A549 (cell line): ENCODE measurements at places on chromosomes 4 and X. TPM values are rescaled to one million over a fixed set of nuclear protein-coding genes. Genes with fewer than 3 reads are reported as not detected.
A peak's percentile ranks its signal among the peaks of the same experiment; 100 is the strongest.

- no peak for DNase-seq
Measured at GRCh38 chr4:71872767-71873415, 89.0 kb upstream of the GC start.

DNA sequence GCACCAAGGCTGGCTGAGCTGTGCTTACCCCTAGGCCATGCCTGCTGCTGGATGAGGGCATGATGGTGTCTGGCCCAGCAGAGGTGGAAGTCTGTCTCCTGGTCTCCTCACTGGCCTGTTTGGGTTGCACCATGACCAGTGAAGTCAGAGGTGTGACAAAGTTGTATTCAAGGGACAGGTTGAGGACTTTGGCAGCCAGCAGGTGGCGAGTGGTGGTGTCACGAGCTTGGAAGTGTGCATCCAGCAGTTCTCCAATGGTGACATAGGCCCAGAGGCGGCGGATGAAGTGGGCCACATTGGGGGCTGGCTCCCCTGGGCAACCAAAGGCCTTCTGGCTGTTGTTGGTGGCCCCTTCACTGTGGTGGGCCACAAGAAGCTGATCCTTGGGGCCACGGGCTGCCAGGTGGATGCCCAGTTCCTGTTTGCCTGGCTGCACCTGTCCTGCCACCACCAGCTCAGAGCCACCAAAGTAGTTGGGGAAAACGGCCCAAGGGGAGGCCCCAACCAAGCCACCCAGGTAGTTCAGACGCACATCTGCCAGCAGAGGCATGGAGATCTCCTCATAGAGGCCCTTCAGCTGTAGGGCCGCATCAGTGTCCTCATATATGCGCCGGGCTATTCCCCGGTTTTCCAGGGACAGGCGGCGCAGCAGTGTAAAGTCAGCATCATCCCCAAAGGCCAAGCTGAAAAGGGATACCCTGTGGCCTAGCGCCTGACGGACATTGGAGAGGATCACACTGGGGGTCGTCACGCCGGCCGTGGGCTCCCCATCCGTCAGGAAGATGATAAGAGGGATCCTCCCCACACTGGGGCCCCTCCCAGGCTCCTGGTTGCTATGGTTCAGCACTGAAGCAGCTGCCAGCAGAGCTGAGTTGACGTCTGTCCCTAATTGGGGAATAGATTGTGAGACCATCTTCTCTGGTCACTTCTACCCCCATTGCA is 39.7 kb downstream of the ITIH6 start:
- DNase-seq: no peak

DNA sequence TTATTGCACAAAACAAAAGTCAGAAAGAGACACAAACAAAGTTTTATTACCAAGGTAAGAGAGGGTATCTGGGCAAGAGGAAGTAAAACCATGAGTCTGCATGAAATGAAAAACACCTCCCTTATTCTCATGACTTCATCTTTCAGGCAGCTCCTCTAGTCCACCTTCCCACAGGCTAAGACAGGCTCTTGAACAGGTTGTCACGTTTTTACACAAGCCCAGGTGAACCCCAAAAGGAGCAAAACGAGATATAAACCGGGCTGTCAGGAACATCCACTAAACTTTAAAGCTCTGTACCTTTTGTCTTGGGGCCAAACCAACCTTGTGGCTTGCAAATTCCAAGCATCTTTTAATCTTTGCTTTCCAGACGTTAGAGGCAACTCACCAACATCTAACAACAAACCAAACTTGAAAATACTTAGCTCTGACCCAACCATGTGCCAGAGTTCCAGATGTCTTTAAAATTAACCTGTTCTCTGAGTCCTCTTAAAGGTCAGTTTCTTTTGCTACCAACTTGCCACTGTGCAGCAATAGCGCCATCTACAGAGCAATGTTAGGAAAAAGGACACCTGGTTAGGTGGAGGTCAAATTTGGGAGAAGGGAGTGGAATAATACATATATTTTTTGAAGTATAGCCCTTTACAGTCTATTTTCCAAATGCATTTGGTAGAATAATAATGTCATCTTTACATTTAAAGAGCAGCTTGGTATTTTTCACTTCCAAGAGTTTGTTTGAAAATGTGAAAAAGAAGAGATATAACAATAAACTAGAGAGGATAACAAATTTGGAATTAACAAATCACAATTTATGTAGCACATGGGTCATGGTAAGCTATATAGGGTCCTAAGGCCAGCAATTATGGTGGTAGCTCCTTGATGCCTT is 73.1 kb downstream of the QRFPR start:
- peak; percentile 2 for DNase-seq

- no peak for DNase-seq
Measured at GRCh38 chrX:29275928-29276327, 688.7 kb downstream of the IL1RAPL1 start.

- DNase-seq: no peak
Measured at GRCh38 chr4:57109847-57110639, at the start of gene IGFBP7. Gene IGFBP7, minus strand, starts transcription at chr4:57110385. Its CDS starts 34 bp downstream, at chr4:57110351.

DNA sequence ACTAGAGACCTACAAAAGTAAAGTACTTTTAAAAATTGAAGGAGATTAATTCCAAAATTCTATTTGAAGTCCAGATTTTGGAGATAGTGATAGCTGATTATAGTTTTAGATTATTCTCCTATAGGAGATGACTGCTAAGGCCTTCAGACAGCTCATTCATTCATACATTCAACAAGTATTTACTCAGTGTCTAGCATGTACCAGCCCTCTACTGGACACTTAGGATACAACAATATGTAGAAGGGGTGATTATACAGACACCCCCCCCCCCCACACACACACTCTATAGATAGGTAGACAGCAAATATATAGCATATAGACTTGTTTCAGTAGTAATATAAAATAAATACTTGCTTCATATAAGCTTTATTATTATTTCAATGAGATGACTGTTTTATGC is 60.4 kb upstream of the TAF9B start:
- DNase-seq: peak; percentile 50

- no peak for DNase-seq
Measured at GRCh38 chrX:106742805-106743204, 16.3 kb downstream of the RNF128 start.

DNA sequence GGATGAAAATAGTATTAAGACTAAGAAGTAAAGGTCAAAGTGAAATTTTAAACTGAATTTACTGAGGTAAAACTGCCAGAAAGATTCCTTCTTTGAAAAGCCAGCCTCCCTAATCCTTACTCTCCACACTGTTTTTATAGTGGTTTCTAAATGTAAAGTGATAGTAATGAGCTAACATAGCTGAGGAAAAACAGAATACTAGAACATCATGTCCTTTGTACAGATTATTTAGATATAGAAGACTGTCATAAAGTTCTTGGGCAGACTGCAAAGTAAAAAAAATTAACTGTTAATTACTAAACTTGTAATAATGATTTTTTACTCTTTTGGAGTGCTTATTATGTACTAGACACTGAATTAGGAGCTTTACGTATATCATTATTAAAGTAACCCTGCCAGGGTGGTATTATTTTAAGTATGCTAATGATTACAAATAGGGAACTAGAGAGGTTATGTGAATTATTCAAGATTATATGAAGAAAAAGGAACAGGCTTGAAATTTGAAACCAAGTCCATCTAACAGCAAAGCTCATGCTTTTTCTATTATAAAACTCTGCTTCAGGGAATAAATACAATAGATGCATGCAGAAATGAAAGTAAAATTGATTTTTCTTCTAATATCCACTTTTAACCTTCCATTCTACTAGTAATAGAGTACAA is 150.5 kb downstream of the TBCK start:
- DNase-seq: no peak

DNA sequence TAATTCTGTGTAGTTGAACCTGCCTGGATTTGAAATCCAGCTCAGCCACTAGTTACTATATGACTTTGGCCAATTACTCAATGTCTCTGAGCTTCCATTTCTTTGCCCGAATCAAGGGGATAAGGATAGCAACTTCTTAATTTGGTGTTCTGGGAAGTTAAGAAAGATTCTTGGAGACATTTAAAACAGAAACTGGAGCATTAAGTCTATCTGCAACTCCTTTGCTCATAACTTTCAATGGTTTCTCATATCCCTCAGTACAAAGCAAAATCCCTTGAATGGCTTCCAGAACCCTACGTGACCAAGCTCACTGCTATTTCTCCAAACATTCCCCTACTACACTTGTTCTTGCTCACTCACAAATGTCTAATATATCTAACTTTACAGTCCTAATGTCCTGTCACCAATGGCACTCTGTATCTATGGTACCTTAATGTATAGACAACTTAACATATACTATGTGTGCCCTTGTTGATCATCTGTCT is 849.1 kb upstream of the SLIT2 start:
- no peak for DNase-seq

DNA sequence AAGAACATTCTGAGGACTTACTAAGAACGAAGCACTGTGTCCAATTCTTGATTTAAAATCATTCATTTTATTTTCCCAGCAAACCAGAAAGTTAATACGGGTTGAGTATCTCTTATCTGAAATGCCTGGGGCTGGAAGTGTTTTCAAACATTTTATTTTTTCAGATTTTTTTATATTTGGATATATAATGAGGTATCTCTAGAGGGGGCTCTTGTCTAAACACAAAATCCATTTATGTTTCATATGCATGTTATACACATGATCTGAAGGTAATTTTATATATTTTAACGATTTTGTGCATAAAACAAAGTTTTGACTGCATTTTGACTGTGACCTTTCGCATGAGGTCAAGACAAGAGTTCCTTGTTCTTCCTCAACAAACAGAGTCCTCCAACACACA is 320.9 kb downstream of the ASMT start:
- DNase-seq: no peak

DNA sequence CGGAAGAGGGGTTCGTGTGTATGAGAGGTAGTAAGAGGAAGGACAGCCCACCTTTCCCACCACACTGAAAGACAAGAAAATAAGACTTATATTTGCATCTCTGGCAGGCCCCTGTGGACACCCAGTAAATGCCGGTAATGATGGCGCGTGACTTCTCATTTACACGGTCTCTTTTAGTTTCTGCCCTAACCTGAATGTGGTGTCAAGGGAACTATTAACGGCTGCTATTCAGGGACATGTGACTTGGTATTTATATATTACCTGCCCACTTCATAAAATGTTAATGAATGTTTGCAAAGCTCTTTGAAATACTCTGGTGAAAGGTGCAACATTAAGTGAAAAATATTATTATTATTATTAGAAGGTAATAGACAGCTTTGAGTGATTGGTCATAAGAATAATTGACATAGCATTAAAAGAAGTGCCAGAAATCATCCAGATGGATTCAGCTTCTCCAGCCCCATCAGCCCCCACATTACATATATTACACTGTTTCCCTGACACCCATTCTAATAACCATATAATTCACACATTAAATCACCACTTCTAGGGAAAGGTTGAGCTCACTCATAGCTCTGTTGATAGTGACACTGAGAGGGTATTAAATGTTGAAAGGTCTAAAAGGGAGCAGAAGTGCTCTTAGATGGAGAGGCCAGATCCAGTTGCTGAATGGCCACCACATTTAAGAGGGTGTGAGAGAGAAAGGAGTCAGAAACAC is 83.0 kb upstream of the BEND4 start:
- no peak for DNase-seq

DNA sequence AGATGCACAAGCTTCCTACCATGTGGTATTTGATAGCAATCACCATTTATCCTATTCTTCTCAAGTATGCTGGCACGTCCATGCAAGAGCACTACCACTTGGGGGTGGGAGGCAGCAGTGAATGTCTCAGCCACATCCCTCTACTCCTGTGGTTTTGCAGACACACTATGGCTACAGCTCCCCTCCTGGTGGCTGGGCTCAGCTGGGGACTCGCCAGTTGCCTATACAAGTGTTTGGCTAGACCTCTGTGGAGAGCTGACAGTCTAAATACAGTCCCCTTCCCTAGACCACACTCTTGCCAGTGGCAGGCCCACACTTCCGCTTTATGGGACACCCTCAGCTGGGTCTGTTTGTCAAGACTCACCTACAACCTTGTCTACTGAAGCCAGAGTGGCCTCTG is 53.2 kb downstream of the ADGRA3 start:
- DNase-seq: no peak

GRCh38 chr4:31949045-31949444 is 1228.9 kb downstream of the PCDH7 start:
- DNase-seq: no peak

DNA sequence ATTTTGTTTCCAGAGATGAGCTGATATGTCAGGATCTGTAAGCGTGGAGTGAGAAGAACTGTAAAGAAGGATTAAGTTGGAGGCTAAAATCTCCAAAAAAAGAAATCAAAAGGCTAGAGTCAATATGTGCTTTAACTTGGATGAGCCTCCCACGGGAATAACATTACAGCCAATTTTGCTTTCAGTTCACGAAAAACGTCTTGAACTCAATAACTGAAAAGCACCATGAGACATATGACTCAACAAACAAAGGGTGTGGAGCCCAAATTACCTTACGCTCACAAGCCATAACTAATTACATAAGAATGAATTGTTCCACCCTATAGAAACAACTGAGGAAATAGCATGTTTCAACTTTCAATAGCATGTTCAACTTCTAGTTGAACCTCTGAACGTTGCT is 22.3 kb downstream of the TMPRSS11D start:
- DNase-seq: no peak

DNA sequence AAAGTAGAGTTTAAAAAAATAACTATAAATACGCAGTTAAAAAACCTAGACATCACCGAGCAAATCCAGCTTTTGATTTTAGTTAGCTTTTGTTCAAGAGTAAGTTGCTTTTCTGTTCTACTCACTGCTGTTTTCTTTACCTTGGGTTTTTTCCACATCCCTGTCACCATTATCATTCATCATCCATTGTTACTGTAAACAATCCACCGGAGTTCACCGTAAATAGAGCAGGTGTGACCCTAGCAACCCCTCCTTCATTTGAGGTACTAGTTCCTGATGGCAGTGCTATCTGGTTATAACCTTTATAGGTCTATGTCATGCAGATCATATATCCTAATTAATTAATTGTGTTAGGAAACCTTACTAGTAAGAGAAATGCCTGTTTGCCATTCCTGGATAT is 43.0 kb upstream of the TEX13D start:
- DNase-seq: no peak

DNA sequence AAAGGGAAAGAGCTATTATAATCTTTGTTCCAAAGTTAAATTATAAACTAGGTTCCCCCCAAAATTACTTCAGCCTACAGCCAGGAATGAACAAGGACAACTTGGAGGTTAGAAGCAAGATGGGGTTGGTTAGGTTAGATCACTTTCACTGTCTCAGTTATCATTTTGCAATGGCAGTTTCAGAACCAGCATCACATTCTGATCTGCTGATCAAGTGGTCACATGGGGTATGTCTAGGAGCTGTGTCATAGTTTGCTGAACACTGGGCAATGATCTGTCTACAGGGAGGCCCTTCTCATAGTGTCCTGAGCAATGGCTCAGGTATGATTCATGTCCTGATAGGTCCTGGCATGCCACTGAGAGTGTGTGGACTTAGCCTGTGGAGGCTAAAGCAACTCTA is 41.6 kb upstream of the XIAP start:
- peak; percentile 87 for DNase-seq

The HS6ST2 gene
- polyA plus RNA-seq: 0.01 TPM in 2 of 3 replicates, not detected in the other

The TDO2 gene
- polyA plus RNA-seq: 2.0 to 2.6 TPM (median 2.6 TPM) in 3 replicates

The PLK4 gene
- polyA plus RNA-seq: 15.6 to 18.4 TPM (median 17.8 TPM) in 3 replicates

The RHOXF2B gene
- not detected in 3 replicates for polyA plus RNA-seq

The STPG2 gene
- not detected in 3 replicates for polyA plus RNA-seq

The CXCR3 gene
- not detected in 3 replicates for polyA plus RNA-seq

The PRDM8 gene
- 0.10 to 0.22 TPM (median 0.11 TPM) in 3 replicates for polyA plus RNA-seq

The BCAP31 gene
- polyA plus RNA-seq: 335 to 351 TPM (median 349 TPM) in 3 replicates

The ABCG2 gene
- 27.9 to 29.0 TPM (median 28.1 TPM) in 3 replicates for polyA plus RNA-seq

The PAK3 gene
- 0.03 to 0.15 TPM (median 0.06 TPM) in 3 replicates for polyA plus RNA-seq

The GRIA2 gene
- not detected in 3 replicates for polyA plus RNA-seq

The ATP1B4 gene
- polyA plus RNA-seq: not detected in 3 replicates

The HELT gene
- polyA plus RNA-seq: not detected in 3 replicates

The ZNF711 gene
- 1.3 to 1.4 TPM (median 1.4 TPM) in 3 replicates for polyA plus RNA-seq

The ARMCX4 gene
- polyA plus RNA-seq: 1.2 to 2.0 TPM (median 1.6 TPM) in 3 replicates

The MAGEA3 gene
- 2.2 to 2.3 TPM (median 2.3 TPM) in 3 replicates for polyA plus RNA-seq

The BBS12 gene
- 2.5 to 3.4 TPM (median 3.2 TPM) in 3 replicates for polyA plus RNA-seq

The NPY5R gene
- polyA plus RNA-seq: not detected in 3 replicates
